ENCODE measurements at places on chromosomes 3 and 15.

- DNase-seq = no peak
Observed at GRCh38 chr15:62572797-62573196, 407.7 kb upstream of the C2CD4B start.

DNA sequence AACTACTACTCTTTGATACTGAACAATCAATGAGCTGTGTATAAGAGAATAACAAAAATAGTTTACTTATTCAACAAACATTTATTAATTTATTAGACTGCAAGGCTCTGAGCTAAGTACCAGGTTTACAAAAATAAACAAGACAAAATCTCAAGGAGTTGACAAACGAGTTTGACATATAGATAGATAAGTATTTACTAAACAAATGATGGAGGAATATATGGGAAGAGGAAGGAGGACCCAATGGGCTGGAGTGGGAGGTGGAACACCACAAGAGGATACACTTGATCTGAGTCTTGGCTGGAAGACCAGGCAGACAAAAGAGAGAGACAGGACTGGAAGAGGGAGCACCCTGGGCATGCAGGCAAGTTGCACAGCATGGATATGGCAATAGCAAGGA is 47.5 kb upstream of the FSIP1 start:
- DNase-seq = no peak

DNA sequence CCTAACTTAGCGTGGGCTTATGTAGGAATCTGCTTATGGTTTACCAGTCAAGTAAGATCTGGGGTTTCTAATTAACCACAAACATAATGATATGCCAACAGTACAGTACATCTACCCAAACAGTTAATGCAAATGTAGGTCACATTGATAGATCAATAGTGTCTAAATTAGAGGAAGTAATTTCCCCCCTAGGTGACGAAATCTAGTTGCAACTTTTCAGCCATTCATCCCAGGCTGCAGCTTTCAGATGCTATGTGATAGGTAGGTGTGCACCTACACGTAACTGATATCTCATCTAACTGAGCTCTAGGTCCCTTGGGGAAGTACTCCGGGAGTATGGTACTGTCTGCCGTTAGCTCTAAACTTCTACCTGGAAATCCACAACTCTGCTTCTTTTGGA is 57.2 kb downstream of the CRTC3 start:
- no peak for DNase-seq

DNA sequence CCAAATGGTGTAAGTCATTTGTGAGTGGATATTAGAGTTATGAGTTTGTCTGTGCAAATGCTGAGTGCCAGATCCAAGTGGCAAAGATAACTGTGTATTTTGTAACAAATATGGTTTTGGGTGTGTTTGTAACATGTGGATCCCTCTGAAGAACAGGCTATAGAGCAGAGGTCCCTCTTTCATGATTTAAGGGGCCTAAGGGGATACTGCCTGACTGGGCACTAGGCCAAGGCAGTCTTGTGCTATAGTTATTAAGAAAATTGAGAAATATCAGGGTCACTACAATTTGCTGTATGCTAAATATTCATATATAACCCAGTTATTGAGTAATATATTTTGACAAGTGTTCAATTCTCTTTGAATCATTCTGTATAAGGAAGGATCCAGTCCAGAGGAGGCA is 555.6 kb upstream of the RGMA start:
- no peak for DNase-seq

DNA sequence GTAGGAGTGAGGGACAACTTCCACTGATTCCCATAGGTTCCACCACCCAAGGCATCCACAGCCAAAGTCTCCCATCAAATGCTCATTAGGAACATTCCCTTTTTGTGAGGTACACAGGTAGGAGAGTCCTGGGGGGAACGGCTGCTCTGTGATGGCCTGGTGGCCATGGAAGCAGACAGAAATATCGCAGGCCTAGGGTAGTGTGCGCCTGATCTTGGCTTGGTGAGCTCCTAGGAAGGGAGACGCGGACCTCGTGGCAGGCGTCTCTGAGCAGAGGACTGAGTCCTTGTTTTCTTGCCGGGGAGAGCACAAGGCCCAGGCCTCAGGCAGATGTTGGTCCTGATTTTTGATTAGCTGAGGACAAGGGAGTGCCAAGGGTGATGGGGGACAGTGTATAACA is 99.5 kb downstream of the SNRPN start:
- DNase-seq = peak; percentile 14

DNA sequence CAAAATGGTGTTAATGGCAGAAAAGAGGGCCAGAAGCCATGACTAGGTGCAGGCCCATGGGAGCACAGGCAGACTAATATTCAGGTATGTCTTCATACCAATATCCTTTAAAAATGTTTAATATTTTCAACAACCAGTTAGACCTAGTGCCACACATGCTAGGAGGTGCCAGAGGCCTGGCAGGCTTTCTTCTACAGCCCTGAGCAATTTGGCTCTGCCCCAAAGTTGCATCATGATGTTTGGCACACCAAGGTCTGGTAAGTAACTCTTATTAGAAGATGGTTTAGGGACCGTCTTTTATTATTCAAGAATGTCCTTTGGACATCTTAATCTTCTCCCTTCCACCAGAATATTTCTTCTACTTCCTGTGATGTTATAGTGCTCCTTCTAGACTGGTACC is 34.8 kb downstream of the MITF start:
- no peak for DNase-seq

DNA sequence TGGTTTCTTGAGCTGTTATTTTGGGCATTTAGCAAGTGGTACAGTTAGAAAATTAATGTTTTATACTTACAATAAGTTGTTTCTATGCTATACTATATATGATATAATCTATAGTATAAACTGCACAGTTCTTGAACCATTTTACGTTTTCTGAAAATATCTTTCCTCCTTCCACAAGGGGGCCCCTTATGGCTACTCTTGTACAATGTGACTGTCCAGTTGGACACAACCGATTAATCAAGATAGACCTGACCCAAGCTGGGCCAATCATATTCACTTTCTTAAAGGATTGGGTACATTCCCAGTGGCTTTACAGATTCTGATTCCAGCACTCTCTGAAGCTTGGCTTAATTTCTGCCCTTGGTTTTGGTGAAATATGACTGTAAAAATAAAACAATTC is 953.4 kb downstream of the AGBL1 start:
- DNase-seq = no peak

DNA sequence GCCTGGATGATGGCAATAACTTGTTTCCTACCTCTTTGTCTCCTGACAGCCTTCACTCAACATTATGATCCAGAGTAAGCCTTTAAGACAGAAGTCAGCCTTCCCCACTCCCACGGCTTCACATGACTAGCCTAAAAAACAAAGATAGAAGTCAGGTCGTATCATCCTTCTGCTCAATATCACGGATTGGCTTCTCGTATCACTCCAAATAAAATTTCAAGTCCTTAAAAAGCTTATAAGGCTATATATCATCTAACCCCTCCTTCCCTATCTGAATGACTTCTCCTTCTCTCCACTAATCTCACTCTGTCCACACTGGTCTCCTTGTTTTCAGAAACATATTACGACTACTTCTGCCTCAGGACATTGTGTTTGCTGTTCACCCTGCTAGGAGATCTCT is 47.7 kb upstream of the AP4E1 start:
- DNase-seq = no peak

DNA sequence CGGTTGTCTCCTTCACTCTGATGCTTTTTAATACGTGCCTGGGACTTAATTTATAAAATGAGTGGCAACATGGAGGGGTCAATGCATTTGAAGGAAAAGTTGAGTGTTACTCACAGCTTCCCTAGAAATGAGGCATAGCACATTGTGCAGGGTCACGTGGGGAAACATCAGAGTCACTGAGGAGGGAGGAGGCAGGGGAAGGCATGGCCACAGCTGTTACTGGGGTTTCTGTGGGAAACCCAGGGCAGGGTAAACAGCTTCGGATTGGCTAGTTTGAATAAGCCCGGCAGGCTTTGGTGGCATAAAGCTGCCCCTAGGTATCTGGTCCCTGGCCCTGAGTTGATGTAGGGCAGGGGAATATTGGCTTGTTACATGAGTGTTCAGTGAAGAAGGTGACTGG is 98.9 kb upstream of the ST8SIA2 start:
- DNase-seq = no peak

- no peak for DNase-seq
Observed at GRCh38 chr3:4207672-4208071, 95.5 kb upstream of the SETMAR start.

GRCh38 chr3:51358981-51359380 is 26.1 kb upstream of the MANF start:
- DNase-seq = no peak

DNA sequence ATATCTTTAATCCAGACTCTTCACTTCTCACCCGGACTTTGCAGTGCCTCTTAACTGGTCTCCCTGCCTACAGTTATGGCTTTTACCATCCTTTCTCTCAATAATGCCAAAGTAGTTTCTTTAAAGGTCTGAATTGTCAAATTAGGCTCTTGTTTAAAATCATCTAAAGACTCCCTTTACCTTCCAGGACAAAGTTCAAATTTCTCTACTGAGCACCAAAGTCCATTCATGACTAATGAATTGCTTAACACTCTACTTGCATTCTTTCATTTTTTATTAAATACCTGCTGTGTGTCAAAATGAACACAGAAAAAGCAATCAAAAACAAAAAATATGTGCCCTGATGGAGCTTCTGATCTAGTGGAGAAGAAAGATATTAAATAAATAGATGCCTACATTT is 472.4 kb upstream of the UBE2E2 start:
- no peak for DNase-seq

DNA sequence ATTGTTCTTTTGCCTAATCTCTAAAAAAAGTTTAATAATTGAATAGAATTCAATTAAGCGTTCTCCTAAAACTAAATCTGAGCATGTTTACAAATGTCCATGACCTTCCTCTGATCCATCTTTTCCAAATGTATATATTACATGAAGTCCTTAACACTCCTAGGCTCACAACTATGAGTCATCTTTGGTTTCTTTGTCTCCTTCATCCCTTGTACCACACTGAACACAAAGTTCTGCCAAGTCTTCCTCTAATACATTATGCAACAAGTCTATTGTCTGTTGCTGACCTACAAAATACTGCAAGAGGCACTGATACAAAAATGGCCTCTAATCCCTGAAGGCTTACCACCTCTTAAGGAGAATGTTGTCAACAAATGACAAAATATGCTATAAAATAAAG is 550.2 kb downstream of the PYDC2 start:
- DNase-seq = no peak

DNA sequence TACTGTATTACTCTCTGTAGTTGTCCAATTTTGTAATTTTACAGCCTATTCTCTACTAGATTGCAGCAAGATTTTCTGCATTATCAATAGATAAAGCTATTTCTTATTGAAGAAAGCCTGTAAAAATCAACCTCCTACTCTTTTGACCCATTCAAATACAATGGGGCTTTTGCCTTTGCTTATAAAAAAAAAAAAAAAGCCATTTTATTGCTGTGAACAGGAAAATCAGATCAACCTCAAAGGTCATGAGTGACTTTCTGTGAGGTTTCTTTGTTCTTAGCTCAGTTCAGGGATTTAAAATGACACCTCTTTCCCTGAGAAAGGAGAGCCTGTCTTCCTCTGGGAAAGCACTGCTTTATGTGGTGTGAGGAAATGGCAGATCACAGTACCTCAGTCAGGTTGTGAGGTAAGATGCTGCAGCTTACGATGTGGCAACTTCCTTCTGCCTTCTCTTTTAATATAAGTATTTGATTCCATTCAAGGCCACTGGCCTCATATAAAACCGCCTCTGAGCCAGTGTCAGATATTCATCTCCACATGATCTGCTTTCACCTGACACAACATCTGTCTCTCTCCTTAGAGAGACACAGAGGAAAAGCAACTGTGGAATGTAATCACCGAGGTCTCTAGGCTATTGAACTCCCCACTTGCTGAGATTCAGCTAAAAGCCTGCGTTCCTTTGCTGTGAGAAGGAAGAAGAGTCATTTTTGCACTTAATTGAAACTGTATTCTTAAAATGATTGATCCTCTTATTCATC is 161.5 kb upstream of the MB21D2 start:
- DNase-seq = no peak

DNA sequence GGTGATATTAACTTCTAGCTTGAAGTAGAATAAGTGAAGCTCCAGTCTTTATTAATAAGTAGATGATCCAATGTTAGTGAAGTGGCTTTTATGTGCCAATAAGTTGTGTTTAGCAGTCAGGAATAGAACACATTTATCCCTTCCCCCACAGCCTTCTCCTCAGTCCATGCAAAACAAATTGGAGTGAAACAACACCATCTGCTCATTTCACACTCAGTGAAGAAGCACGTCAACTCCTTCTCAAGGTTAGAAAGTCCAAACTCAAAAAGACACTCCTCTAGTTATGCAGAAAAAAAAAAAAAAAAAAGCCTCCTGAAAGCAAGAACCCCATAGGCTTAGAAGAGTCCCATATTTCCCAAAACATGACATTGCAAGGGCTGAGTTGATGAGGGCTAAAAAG is 18.0 kb upstream of the NEO1 start:
- no peak for DNase-seq

DNA sequence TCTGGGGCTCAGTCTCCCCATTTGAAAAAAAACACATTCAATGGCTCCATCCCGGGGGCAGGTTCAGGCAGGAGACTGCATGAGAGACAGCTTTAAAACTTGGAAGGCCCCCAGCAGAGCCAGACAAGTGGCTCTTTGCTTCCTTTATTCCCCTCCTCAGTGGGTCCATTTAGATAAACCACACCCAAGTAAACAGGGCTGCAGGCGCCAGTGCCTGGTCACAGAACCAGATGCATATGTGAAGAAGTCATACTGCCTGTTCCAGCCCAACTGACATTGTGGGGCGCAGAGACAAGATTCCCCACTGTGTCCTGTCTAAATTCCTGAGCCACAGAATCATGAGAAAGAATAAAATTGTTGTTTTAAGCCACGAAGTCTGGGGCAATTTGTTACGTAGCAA is 9.0 kb downstream of the FBN1 start:
- no peak for DNase-seq

DNA sequence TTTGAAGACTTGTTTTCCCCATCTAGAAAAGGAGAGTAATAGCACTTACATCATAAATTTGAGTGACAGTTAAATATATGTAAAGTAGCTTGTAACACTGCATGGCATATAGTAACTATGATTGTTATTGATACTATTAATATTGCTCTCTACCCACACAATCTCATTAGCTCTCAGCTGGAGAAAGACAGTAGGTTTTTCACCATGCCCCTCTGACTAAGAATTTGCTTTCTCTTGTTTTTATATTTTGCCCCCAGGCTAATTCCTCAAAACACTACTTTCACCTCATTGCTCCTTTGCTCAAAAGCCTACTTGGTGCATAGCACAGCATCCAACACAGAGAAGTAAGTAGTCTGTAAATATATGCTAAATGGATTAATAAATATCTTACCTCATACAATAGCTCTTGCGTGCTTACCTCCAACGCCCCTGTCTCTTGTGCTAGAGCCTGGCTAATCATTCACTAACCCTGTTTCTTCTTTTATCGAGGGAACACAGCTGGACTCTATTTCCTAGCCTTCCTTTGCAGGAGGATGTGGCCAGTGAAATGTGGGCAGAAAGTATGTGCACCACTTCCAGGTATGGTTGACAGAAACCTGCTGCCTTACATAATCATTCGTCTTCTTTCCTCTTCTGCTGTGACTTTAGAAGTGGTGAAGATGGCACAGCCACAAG is 190.0 kb downstream of the PLCH1 start:
- no peak for DNase-seq

Measured in sciatic nerve (tissue), 2 donors.